ENCODE measurements at places on chromosomes 11 and 22. TPM values are rescaled to one million over a fixed set of nuclear protein-coding genes. Genes with fewer than 3 reads are reported as not detected.

DNA sequence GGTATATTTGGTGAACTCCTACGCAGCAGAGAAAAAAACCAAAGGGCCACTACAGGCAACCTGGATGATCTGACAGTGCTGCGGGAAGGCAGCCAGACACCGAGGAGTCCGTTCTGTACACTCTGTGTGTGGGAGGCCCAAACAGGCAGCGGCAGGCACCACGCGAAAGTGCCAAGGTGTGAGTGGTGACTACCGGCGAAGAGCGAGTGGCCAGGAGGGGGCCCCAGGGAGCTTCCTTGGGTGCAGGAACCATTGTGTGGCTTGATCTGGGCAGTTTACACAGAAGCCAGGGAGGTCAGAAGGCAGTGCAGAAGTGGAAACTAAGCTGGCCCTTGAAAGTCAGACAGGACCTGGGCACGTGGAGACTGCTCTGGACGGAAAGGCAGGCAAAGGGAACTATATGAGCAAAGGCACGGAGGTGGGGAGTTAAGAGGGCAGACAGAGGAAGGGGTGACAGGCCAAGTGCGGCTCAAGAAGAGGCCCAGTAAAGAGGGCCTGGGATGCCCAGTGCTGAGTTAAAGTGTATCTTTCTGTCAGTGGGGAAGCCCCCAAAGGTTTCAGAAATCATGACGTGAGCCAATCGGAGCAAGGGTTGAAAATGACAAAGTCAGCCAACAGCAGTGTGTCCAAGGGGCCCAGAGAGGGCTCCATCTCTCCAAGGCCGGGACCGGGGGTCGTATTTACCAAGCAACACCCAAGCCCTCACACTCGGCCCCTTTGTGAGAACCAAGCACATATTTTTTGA lies 10.6 kb downstream of the TMEM184B start:
- no peak for DNase-seq

Gene DPP3
- total RNA-seq = 180 TPM

- no peak for DNase-seq
These were observed 71.9 kb upstream of the RRM1 start for GRCh38 chr11:4022669-4023068.

Gene IL10RA
- total RNA-seq = 0.41 TPM

GRCh38 chr11:73945396-73945795 lies 5.4 kb upstream of the DNAJB13 start:
- DNase-seq = no peak

Gene SNX32
- total RNA-seq = not detected

DNA sequence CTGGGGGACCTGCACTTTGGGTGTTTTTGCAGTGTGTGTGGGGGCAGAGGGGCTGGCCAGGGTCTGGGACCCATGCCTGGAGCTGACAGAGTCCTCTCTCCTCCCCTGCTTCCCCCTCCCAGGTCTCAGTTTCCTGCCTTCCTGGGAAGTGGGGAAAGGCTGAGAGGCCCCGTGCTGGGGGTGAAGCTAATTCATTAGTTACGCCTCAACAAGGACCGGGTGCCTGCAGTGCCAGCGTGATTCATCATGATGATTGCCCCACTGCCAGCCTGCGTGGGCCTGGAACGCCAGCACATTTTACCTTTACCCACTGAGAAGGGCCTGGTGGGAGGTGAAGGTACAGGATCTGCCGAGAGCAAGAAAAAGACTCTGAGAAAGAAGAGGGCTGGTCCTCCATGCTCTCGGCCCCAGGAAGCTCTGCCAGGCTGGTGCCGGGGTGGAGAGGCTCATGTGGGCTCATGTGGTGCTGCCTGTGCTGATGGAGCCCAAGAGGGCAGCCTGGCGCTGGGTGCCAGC lies 2.9 kb upstream of the LRRC10B start:
- no peak for DNase-seq

Gene CDHR5
- total RNA-seq = not detected

GRCh38 chr22:49155770-49156580 lies 671.7 kb downstream of the BRD1 start:
- no peak for DNase-seq

DNA sequence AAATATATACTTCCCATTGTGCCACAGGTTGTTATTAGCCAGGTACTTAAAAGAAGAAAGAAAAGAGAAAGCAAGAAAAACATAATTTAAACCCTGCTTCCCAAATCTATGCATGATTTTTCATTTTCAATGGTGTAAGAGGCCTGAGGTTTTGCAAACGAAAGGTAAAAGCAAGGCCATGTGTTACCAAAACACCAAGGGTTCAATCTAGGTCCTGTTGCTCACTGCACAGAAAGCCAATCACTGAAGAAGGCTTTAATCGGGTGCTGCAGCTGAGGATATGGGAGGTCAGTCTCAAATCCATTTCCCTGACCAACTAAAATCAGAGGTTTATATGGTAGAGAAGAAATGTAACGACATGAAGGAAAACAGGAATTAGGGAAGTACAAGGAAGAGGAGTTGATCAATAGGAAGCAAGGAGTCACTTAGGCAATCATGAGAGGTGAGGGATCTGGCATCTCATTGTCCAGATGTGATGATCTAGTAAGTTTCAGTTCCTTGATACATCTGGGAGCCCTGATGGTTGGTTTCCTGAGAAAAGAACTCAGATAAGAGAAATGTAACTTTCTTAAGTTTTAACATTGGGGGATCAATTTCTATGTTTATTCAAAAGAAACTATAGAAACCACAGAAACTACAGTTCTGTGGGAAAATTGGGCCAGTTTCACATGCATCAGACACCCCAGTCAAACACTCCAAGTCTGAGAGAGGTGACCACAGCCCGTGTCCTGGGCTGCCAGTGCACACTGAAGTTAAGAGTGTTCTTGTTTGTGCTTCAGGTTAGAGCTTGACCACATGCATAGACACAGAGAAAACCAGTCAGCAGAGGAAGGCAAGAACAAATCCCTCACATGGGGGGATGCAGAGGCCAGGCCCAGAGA lies 18.1 kb upstream of the DKK3 start:
- no peak for DNase-seq

Gene OR4X2
- total RNA-seq = not detected

Gene CASP5
- not detected for total RNA-seq

Gene CDON
- total RNA-seq = 17.1 TPM

DNA sequence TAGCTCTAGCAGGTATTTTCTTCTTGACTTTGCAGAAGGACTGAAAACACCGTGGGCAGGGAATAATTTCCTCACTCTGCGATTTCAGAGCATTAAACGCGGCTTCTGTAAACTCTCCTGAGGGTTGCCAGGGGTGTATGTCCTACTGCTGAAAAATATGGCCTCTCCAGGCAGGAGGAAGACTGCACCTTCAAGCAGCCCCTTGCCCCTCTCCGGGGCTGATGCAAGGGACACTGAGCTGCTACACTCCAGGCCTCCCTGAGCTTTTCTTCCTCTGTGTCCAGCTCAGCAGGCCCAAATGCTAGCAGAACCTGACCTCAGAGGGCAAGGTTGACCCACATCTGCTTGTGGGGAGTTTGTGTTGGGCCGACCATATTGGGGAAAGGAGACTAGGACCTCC lies 2.2 kb downstream of the CD6 start:
- no peak for DNase-seq

GRCh38 chr22:20046730-20047129 lies 25.8 kb downstream of the TANGO2 start:
- no peak for DNase-seq

GRCh38 chr11:134890446-134890845 lies 478.4 kb upstream of the B3GAT1 start:
- no peak for DNase-seq

DNA sequence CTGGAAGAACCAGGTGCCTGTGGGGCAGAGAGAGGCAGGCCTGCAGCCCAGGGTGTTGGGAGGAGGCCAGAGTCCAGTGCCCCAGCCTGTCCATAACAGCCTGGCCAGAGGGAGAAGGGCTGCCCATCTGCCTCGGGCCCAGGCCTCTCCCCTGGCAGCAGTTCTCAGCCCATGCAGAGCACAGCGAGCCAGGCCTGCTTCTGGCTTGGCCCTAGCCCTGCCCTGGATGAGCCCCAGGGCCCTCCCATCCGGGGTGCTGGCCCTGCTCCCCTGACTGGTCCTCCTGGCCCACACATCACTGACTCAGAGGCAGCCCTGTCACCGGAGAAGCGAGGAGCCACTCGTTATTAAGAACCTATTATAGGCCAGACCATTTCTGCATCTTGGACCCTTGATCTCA lies 19.7 kb upstream of the MYRF start:
- no peak for DNase-seq

DNA sequence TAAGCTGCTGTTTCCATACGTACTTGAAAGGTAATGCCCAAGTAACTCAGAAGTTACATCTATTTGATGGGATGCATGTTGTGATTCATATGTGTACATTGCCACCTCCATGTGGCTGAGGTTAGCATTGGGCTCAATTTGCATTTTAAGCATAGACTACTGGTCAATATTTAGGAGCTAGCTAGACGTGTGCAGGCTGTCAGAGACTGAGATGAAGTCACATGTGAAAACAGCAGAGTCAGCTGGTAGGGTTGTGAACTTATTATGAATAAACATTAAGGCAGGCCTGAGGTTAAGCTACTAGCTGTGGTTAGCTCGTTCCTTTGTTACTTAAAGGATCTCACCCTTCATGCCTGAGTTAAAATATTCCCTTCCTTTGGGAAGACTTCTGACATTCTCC lies 114.5 kb upstream of the MTNR1B start:
- DNase-seq = no peak

Gene PAMR1
- total RNA-seq = 0.13 TPM

Gene PGA5
- not detected for total RNA-seq

DNA sequence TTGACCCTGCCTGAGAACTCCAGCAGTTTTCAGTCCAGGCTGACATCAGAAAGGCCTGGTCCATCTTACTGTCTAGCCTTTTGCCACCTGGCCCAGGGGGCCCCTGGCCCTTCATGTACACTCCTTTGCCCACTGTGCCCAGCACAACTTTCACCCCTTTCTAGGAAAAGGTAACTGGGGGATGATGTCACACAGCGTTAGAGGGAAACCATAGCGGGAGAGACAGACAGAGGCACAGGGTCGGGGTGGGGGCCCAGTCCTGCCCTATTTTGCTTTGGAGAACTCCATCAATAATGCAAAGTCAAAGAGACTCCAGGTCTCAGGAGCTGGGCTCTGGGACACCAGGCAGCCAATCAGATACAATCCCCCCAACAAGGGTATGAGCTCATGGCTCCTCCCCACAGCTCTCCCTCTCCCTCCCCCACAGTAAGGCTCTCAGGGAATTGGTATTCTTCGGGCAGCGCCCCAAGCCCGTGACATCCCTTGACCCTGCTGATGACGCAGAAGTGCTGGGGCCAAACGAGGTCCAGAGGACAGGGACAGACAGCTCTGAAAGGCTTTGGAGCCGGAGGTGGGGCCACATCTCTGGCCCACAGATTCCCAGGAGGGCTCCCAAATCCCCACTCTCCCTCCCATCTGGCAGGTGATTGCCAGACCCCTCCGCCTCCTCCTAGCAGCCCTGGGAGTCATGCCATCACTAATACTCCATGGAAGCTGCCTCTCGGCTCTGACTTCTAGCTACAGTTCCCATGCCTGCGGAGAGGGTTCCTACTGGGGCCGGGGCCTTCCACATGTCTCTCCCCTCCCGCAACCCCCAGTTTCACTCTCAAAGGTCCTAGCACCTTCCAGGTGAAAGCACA lies 5.9 kb downstream of the USP2 start:
- no peak for DNase-seq

Gene ADAMTS8
- 0.15 TPM for total RNA-seq

Gene TRPM5
- total RNA-seq = 0.08 TPM

Gene RAG1
- 0.44 TPM for total RNA-seq

Gene BLID
- 0.41 TPM for total RNA-seq

Gene CXCR5
- not detected for total RNA-seq

GRCh38 chr22:33831207-33831606 lies 89.1 kb downstream of the LARGE1 start:
- DNase-seq = no peak

DNA sequence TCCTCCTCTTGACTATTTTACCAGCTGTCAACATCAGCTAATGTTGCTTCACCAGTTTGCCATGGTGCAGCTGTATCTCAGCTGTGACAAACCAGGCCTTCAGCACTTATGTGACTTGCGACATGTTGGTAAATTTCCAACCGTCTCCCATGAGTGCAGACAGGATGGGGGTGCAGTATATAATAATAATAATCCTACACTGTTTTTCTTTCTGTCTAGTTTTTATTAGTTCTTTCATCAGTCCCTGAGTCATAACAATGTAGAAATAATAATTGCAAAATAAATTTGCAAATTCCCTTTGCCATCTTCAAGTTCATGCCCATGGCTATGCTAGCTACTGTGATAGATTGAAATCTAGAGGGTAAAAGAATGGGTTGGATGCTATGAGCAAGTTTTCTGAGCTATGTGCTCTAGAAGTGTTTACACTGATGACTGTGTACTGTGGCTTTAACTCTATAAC lies 4.9 kb downstream of the MMP13 start:
- DNase-seq = no peak

Gene VPREB1
- total RNA-seq = not detected

All from Panc1 (cell line).